ENCODE measurements at places on chromosomes 4 and X.

DNA sequence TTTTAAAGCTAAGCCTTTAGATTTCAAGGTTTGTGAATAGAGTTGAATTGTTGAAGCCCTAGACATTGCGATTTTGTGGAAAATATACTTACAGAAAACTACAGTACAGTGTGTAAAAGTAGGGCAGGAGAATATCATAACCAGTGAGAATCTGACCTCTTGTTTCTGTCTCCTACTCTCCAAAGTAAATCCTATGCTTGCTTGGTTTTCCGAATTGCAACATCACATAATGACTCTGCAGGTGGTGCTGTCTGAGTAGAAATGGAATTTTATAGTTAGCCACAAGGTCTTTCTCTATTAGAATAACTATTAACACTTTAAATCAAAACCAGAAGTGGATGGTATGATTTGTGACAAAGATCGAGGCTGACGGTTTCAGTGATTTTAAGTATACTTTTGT is 505.6 kb downstream of the RAPGEF2 start:
- DNase-seq = no peak

DNA sequence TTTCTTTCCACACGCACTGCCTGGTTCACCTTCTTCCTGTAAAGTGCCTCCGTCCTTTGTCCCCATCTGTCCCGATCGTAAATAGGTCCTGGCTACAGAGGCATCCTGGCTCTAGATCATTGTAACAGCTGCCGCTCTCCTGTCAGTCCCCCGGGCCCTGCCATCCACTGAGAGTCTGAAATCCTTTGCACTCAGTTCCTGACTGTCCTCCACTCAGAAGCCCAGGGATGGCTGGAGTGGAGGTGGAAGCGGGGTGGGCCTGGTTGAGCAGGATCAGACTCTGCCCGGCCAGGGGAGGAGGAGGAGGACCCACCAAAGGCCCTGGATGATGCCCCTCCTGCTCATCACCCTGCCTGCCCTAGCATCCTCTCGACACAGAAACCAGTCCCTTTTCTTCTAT is 29.8 kb downstream of the PIGG start:
- peak; percentile 2 for DNase-seq

DNA sequence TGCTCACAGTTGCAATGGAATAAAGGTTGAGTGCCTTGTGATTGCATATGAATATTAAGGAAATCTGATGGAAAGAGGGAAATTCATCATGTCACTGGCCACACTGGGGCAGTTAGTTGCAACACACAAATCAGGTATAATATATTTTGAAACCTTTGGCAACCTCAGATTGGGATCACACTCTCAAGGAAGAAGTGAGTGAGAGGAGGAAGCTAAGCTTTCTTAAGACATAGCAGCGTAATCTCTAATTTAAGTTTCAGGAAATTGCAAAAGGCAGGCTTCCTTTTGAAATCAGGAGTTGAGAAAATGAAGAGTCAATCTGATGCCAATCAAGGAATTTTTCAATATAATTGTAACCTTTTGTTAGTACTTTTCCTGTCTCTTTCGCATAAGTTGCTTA is 12.3 kb upstream of the CLTRN start:
- no peak for DNase-seq

- peak; percentile 16 for DNase-seq
Observed at GRCh38 chr4:159106636-159107035, 3.8 kb downstream of the RAPGEF2 start.

DNA sequence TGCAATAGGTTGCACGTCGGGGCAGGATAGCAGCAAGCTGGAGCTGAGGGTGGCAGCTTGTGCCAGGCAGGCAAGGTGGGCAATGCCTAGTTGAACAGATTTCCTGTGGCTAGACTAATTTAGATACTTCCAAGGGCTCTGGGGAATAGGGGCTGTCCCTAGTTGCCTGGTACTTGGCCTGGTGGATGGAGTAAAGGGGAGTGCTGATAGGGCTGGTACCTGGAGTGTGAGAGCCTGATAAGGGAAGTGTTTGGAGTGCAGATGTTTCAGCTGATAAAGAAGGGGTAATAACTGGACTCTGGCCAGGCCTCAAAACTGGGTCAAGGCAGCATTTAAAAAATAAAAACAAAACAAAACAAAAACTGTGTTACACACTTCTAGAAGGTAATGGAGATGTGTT is 665.5 kb downstream of the CCSER1 start:
- DNase-seq = no peak

DNA sequence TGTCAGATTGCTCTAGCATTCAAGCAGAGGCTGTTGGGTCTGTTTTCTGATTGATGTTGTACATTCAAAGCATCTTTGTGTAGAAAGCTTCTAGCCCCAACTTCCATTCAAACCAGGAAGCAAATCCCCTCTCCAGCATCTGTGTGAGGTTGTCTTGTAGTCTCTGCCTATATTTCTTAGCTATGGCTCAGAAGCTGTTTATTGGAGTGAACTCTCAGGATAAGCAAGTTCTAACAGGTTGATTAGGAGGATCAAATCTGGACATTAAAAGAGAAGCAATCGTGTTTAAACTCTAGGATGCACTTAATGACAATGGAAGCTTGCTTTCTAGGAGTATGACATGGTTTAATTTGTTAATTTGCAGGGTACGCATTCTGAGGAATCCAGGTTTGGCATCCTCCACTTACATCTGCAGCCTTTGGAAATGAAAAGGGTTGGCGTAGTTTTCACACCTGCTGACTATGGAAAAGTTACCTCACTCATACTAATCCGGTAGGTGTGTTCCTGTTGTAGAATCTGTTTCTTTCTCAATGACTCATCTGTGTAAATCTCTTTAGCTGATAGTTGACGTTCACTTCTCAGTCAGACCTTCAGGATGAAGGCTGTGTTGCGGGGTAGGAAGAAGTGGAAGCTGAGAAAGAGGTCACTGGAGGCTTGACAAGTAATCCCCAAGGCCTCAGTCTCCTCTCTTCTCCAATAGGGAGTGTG is 88.0 kb upstream of the TLR2 start:
- DNase-seq = no peak

- DNase-seq = no peak
Observed at GRCh38 chr4:185286571-185286970, 77.2 kb downstream of the SNX25 start.

DNA sequence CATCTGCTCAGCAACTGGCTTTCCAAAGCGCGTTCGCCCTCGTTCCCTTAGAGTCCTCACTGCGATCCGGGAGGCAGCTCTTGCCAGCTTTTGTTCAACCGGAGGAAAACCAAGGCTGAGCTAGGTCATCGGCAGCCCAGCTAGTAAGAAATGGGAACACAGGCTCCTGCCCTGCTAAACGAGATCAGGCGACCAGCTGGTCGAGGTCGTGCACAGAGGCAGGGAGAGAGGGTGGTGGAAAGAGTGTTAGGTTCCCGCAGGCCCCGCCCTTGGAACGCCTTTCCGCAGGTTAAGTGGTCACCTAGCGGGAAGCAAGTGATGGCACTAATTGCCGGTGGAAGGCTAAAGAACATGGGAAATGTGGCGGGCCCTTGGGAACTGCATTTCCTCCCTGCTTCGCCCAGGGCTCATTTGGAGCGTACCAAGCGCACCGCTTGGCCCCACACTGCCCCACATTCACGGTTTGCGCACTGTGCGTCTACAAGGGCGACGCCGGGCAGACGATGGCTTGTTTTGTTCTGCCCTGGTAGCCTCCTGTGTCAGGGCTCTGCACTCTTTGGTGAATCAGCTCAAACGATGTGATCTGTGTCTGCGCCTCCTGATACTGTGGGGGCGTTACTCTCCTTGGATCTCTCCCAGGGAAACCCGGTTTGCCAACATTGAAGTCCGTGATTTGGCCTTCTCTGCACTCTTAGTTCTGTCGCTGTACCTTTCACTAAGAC is 7.2 kb upstream of the PRDM8 start:
- peak; percentile 38 for DNase-seq

DNA sequence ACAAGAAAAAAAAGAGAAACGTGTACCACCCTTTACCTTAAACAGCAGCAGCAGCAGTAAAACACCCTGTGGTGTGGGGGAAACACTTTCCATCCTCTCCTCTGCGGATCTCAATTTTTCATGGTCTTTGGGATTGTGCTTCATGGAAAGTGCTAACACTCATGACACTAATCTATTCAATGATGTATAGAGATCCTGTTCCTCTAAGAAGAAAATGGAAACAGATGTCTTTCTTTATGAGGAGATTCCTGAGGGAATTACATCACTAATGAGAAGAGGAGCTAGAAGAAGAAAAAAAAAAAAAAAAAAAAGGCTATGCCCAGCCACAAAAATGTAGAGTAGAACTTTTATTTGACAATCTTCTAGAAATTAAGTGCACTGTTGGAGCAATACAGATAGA is 62.9 kb upstream of the NDST3 start:
- no peak for DNase-seq

GRCh38 chr4:157300701-157301100 is 80.2 kb downstream of the GRIA2 start:
- DNase-seq = no peak

DNA sequence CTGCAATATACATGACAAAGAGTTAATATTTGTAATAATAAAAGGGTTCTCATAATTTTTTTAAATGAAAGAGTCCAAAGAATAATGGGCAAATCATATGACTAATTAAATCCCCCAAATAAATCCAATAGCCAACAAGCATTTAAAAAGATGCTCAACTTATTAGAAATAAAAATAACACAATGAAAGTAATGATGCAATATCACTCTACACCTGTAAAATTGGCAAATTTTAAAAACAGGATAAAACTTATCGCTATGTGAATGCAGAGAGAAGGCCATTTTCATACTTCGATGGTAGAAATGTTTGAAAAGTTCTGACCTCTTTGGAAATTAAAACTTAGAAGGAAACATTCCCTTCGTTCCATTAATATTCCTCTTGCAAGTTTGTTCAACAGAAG is 1.9 kb downstream of the F8 start:
- DNase-seq = no peak

- DNase-seq = no peak
Observed at GRCh38 chr4:114249561-114249960, 270.1 kb upstream of the ARSJ start.

DNA sequence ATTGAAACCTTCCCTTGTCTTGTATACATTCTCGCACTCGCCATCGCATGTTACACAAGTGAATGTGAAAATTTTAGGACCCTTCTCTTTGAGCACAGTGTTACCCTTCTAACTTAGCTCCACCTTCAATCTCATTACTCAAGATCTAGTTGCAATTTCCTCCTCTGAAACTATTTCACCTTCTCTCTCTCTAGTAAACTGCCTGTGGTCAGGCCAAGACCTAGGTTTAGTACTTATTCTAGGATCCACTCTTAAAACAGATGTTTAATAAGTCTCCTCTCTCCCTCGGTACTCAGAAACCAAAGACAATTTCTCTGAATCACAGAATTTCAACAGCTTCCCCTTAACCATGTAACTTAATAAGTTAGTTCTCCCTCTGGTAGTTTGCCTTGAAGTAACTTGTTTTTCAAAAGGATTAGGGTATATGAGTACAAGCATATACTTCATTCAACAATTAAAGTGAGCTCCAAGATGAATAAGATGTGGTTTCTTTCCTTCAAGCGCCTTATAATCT is 156.0 kb downstream of the SH3KBP1 start:
- no peak for DNase-seq

DNA sequence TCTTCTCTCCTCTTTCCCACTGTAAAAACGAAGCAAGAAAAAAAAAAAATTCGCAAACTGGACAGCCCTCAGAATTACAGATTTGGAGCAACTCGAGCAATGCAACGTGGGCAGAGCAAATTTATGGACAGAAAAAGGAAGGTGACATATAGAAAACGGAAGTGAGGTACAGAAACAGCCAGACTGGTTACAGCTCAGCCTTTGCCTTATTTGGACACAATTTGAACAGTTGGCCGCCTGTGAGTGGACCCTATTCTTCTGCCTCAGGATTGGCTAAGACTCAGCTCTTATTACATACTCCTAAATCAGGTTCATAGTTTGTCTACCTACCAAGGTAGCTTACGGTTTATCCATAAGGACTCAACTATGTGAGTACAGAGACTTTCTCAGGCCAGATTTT is 98.8 kb downstream of the SOWAHB start:
- DNase-seq = no peak

- DNase-seq = peak; percentile 73
Observed at GRCh38 chrX:68929332-68930150, 100.7 kb downstream of the EFNB1 start.

DNA sequence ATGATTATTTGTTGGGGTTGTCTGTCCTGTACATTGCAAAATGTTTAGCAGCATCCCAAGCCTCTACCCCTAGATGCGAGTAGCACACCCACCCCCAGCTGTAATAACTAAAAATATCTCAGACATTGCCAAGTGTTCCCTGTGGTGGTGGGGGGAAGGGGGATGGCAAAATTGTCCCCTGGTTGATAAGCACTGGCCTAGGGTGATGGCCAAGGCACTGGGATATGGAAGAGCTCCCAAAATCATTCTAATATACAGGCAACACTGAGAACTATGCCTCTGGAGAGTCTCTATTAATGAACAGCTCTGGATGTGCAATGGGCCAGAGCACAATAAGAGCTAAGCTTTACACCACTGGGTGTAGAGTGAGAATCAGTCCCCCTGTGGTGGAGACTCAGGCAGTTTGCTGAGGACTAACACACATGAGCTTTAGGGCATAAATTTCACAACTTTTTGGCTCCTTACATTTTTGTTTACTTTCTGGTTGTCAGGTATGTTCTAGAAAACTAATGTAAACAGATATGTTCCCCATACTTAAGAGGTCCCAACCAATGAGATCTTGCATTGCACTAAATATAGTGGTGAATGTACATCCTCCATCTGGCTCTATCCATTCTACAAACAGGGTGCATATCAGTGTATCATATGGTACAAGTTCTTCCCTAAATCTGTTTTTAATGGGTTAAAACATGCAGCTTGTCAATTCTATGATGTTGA is 34.5 kb downstream of the EDNRA start:
- DNase-seq = no peak

DNA sequence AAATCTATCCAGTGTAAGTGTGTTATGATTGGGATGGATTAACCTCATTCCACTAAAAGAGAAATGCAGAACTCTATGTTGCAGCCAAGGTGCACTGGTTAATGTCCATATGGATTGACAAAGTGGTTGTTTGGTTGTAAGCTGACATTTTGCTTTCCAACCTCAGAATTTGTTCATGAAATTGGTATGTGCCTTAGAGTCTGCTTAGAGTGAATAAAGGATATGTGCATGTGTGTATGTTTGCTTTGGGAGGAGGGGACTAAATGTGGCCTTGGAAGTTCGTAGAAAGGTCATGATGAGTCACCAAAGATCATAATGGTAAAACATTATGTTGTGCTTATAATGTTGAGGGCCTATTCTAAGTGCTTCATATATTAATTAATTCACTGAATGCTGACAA is 44.1 kb upstream of the MBNL3 start:
- no peak for DNase-seq

GRCh38 chr4:74367656-74368290 is 2.8 kb downstream of the EREG start:
- no peak for DNase-seq

DNA sequence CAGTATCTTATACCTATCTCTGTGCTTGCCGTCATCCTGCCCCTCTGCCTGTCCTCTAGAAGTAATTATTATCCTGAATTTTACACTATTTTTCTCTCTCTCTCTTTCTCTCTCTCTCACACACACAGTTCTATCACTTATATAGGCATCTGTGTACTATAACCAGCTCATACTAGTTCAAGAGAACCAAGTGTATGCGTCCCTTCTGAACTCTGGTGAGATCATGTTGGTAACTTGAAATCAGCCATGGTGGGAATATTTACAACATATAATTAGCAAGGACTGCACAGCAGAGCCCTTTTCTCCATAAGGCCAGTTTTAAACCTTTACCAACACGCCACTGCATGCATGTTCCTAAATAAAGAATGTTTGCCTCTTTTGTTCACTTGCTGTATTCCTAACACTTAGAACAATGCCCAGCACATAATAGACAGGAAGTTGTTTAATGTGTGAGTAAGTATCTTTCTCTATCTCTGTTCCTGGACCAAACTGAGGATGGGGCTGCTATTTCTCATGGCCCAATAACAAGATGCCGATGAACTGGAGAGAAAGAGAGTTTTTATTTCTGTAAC is 51.1 kb upstream of the IL21 start:
- no peak for DNase-seq

Measured in lung (tissue), 17 donors.